Activated CD4-positive, alpha-beta T cell treated with anti-CD3 and anti-CD28 coated beads, Interleukin-10, Interleukin-2, amounts not matched to agents 100 ng/mL and 50 ng/mL, durations not matched to agents 16 hours and 8 hours (primary cell): ENCODE measurements at places on chromosomes 2 and 18.

- no peak for DNase-seq
These were observed 30.6 kb upstream of the AP1S3 start for GRCh38 chr2:223868005-223868404.

- DNase-seq: no peak
These were observed 135.1 kb downstream of the THADA start for GRCh38 chr2:43460611-43461365.

- no peak for DNase-seq
These were observed 145.4 kb upstream of the SATB2 start for GRCh38 chr2:199602896-199603717.

DNA sequence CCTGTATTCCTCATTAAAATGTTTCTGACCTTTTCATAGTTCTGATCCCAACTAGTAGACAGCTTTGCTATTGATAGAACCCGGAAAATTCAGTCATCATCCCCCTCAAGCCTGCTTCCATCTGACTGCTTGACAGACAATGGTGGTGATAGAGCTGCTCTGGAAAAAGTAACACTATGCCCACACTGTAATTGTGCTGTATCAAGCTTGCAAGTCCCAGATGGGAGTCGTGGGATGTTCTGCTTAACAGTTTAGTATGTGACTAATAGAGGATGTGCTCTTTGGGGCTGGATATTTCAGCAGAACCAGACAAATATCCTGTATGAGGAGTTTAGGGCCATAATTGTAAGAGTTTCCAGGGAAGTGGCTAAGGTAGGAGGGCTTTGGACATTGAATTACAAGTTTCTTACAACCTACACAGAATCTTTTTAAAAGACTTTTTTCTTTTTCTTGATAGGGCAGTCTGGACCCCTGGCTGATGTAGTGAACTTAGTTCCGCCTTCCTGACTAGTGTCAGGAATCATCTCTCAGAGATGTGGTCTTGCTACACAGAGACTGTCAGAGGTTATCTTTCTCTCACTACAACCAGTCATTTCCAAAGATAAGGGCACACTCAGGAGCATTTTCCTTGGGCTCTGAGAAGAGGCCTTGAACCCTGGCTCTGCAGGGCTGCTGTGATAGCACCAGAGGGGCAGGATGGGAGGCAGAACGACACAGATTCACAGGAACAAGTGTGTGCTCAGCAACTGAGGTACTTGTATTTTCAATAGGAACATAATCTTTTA lies 158.0 kb upstream of the RBMS1 start:
- peak; percentile 2 for DNase-seq

- DNase-seq: no peak
These were observed 72.1 kb downstream of the CCDC150 start for GRCh38 chr2:196711625-196712024.

DNA sequence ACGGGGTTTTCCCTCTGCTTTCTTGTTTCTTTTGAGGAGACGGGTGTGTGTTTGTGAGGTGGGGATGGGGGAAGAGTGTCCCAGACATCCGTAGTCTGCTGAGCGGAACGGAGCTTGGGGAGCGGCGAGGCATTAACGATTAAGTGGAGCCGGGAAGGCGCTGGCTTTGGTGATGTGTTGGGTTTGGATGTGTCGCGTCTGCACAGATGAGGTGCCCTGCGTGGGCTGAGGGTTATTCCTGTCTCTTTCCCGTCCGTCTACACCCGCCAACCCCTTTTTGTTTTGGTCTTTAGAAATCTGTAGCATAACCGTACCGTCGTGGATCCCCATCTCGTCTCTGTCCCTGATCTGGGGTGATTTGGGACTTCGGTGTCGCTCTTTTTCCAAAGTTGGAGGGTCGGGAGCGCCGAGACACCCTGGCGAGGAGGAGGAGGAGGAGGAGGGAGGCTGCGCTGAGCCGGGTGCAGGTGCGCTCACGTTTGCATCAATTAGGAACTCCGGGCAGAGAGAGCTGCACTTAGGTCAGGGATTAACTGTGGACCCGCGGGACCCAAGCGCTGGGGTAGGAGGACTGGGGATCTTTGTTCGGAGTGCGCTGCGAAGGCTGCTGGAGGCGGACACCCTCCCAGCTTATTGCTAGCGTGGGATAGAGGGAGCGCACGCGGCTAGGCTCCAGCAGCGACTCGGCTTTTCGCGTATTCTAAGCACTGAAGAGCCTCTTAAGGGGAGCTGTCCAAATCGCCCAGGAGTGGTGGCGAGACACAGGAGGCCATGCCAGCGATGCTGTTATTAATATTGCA lies 720.3 kb downstream of the DPP10 start:
- no peak for DNase-seq

- DNase-seq: no peak
These were observed 91.6 kb upstream of the TTC39C start for GRCh38 chr18:23922939-23923338.

GRCh38 chr2:635687-636621 lies 41.3 kb downstream of the TMEM18 start:
- no peak for DNase-seq

DNA sequence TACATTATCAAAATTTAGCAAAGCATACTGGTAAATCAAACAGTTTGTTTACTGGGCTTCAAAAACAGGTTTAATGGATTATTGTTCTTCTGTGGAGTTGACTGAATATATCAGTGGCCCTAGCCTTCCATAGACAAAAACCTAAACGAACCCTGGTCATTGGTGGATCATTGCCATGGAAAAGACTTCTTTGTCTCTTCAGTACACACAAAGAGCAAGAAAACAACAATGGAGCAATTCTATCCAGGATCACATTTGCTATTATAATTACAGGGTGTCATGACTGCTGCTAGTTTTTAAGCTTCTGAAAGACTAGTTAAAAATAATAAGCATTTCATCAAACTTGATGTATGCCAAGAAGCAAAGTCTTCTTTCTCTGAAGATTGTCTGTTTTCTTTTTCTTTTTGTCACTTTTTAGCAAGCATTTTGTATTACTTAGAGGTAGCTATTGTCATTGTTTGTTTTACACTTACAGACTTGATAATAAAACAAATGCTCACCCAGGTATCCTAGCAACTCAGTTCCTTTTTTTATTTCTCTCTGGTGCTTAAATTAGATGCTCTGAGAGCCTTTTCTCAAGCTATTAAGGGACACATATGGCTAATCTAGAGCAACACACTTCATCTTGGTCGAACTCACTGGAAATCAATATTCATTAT lies 1228.7 kb upstream of the DDX18 start:
- DNase-seq: no peak

GRCh38 chr18:38307914-38308313 lies 742.3 kb upstream of the CELF4 start:
- DNase-seq: no peak

DNA sequence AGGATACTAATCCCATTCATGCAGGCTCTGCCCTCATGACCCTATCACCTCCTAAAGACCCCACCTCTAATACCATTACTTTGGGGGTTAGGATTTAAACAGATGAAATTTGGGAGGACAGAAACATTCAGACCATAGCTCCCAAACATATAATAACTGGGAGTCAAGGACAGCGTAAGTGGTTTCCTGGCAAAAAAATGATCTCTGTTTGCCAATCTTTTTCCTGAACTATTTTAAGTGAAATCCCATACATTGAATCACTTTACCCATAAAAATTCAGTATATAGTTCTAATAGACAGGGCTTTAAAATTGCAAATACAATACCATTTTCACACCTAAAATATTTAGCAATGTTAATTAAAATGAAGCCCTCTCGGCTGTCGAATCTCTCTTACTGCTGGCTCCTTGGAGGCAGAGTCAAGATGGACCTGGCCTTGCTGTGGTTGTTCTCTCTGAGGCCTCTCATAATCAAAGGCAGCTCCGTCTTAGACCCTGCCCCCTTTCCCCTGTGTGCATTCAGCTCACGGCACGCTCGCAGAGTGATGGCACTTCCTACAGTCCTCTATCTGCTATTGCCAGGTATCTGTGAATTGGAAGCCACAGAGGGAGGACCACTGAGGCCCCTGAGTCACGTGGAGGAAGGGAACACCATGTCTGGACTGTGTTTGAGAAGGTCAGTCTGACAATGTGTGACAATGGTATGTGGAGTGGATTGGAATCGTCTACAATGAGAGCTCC lies 132.3 kb downstream of the UXS1 start:
- DNase-seq: no peak

DNA sequence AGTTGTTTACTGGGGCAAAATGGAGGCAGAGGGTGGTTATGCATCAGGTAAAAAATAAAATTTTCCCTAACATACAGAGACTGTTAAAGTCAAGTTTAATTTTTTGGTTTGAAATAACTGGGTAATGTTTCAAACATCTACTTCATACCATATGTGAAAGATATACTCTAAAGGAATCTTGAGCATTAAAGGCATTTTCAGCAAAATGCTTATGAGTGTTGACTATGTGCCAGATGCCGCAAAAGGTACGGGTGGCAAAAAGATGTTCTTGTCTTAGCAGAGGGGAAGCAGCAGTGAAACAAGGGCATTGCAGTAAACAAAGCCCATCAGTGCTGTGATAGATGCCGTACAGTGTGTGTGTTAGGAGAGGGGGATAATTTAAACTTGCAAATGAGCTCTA lies 263.1 kb upstream of the ID2 start:
- DNase-seq: no peak

GRCh38 chr2:224870341-224870740 lies 154.2 kb upstream of the CCDC195 start:
- no peak for DNase-seq
